AG10803 (cell line): ENCODE measurements at places on chromosomes 11 and 22.
A peak's percentile ranks its signal among the peaks of the same experiment; 100 is the strongest.

DNA sequence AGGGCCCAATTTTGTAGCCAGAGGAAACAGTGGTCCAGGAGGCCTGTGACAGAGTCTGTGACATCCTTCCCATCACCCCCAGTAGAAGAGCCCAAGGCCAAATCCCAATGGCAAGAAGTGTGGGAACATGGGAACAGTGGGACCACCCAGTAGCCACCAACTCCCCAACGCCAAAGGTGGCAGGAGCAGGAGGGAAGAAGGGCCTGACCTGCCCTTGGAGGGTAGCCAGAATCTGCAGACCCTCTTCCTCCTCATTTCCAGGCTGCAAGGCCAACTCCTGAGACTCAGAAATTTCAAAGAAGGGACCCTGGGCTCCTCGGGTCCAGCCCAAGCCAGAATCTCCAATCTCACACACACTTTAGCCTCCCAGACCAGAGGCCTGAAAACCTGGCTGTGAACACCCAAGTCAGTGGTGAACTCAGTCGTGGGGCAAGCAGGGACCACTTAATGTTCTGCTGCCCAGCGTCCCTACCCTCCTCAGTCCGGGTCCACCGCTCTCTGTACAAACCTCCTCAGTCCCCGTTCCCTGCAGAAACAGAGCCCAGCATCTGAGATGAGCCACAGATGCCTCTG, 6.2 kb downstream of the RAB3IL1 start:
- DNase-seq, result no peak

GRCh38 chr11:61922539-61922938, 5.2 kb upstream of the RAB3IL1 start:
- peak; percentile 84 for DNase-seq

- peak; percentile 83 for DNase-seq
Observed at GRCh38 chr11:3043315-3043871, 13.8 kb downstream of the CARS1 start.

- peak; percentile 32 for DNase-seq
Observed at GRCh38 chr22:42080287-42080686, 787 bp downstream of the SMDT1 start.

DNA sequence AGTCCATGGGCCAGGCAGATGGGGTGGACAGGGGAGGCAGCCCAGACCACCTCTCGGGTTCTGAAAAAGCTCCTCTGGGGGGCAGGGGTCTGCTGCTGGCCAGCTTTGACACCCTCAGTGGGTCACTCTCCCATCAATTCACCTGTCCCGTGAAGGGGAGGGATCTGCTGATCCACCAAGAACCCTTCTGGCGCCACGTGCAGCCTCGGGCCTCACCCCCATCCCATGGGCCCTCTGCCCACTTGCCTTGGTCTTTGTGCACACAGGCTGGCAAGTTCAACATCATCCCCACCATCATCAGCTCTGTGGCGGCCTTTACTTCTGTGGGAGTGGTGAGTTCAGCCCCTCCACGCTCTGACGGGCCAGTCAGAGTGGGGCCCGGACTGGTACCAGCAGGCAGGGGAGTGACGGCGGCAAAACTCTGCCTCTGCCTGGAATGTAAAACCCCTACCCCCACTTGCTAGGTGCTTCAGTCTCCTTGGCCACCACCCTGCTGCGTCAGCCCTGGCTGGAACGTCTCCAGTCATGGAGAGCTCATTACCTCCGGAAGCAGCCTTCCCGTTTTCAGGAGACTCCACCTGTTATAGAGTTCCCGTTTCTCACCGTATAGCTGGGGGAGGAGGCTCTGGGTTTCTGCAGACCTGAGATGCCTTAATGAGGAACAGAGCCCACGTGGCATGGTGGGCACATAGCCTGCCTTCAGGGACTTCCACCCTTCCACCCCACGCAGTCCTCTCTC, 12.7 kb downstream of the PRG3 start:
- DNase-seq, result no peak

DNA sequence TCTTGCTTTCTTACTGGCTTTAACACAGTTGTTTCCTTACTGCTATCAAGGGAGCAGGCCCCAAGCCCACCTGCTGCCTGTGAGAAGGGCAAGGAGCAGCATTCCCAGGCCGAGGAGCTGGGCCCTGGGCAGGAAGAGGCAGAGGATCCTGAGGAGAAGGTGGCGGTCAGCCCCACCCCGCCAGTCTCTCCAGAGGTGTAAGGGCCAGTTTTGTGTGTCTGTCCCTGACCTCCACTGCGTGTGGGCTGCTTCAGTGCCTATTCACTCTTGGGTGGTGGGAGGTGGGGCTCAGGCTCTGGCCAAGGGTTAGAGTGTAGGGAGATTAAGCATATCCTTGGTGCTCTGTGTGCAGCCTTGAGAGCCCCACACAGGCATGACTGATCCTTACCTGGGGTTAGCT, 55.1 kb downstream of the CEP164 start:
- DNase-seq, result no peak

GRCh38 chr11:1694064-1694845, 2.7 kb upstream of the KRTAP5-6 start:
- DNase-seq, result peak; percentile 65

- peak; percentile 48 for DNase-seq
Observed at GRCh38 chr22:20430720-20431510, 6.7 kb downstream of the SCARF2 start.

DNA sequence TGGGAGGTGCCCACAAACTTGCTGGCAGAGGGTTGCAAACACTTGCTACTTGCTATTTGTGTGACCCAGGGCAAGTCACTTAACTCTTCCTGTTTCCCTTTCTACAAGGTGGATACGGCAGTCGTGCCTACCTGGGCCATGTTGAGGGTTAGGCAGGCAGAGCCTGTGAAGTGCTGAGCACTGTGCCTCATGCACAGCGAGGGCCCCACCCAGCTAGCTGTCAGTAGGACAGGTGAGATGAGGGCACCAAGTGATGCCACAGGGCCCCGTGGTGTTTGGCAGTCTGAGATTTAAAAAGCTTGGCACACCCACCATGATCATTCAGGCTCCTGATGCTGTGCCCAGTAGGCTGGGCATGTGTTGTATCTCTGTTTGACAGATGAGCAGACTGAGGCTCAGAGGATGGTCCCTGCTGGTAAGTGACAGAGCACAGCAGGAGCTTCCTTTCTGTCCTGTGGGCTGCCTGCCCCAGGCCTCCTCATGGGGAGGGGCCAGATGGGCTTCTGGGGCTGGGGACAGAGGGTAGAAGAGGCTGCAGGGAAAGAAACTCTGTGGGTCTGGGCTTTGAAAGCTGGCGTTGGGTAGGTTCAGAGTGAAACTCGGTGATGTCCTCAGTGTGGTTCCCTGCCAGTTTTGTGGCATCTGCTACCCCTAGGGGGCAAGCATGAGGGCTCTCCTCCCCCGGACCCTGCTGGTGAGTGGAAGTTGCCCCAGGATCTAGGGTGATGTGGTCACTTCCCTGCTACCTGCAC, 59.3 kb downstream of the TSPAN18 start:
- DNase-seq, result no peak

DNA sequence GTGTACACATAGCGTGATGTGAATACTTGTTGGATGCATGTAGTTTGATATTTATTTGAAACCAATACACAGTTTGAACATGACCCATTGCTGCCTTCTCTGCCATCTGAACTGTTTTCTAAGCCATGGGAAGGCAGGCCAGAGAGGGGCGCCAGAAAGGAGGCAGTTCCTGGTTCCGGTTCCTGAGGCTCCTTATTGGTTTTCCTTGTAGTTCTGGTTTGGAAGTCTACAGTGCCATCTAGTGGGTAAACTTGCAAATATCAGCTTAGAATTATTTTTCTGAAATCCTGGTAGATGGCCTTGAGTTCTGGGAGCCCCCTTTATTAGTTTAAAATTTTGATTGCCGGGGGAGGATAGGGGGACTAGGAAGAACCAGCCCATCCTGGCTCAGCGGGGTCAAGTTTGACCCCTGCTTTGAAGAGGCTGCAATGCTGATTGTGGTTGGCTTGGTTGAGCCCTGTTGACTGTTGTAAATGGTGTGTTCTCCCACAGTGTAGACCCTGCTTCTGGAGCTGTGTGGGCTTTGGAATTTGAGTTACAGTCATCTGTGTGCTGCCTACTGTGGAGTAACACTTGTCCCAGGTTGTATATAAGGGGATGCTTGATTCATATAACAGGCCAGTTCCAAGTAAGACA, 48.4 kb downstream of the GRAMD1B start:
- peak; percentile 83 for DNase-seq

DNA sequence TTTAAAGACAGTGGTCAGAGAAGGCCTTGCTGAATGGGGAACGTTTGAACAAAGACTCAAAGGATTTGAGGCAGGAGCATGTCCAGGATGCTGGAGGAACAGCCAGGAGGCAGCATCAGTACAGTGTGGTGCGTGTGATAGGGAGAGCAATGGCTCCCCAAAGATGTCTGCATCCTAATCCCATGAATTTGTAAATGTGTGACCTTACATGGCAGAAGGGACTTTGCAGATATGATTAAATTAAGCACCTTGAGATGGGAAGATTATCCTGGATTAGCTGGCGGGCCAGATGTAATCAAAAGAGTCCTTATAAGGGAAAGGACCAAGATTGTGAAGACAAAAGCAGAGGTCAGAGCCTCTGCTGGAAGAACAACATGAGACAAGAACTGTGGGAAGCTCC, 24.6 kb upstream of the FAT3 start:
- DNase-seq, result no peak

DNA sequence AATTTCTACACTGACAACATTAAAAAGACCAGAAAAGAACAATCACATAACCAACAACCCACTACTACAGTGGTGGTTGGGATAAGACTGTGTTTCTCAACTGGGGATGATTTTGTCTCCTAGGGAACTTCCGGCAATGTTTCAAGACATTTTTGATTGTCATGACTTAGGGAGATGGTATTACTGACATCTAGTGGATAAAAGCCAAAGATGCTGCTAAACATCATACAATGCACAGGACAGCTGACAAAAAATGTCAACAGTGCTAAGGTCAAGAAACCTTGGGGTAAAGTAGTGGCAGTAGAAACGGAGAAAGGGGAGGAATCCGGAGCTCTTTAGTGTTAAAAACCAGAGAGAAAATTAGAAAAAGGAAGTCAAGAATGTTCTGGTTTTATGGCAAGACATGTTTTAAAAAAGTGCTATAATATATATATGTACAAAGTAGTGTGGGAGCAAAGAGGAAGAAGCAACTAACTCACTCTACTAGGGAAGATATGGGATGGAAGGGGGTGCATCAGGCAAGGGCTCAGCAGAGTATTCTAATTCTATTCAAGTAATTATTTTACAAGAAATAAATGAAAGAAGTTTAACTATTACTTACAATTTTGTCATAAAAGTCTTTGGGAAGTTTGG, 37.2 kb downstream of the CKAP5 start:
- peak; percentile 41 for DNase-seq

DNA sequence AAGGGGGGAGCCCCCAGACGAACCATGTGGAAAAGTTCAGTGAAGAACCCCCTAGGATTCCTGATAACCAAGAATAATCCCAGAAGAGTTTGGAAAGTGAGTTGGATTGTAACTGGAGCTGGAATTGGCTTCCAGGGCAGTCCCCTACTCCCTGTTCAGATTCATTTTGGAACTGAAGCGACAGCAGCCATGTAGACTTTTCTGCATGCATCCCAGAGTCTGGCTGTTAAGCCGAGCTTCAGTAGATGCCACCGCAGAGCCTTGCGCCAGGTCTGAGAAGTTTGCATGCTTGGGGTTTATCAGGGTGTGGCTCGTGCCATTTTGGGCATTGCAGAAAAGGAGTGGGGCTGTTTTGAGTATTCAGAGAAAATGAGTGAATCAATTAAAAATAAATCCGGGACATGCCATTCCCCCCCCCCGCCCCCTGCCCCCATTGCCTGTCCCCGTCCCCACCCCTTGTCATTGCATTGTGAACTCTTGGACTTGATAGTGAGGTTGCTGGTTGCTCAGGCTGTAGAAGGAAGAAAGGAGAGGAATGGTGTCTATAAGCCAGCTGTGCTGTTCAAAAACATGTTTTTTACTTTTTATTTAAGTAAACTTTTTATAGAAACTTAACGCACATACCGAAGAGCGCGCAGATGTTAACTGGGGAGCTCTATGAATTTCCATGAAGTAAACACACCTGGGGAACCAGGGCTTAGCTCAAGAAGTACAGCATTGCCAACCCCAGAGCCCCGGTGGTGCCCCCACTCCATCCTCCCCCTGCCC, 71.2 kb downstream of the LDLRAD3 start:
- no peak for DNase-seq

DNA sequence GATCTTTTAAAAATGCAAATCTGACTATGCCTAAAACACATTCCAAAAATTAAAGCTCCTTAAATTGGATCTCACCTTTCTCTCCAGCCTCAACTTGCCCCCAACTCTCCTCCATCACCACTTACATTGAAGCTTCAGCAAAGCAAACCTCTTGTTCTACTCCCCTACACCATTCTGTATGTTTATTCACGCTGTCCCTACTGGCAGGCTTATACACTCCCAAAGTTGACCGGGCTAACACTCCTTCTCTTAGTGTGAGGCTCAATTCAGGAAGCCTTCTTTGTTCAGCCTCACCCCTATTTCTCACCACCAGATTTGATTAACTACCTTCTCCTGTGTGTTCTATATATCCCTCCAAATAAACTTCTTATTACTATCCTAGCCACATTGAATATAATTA, 1.8 kb upstream of the GDPD4 start:
- no peak for DNase-seq

DNA sequence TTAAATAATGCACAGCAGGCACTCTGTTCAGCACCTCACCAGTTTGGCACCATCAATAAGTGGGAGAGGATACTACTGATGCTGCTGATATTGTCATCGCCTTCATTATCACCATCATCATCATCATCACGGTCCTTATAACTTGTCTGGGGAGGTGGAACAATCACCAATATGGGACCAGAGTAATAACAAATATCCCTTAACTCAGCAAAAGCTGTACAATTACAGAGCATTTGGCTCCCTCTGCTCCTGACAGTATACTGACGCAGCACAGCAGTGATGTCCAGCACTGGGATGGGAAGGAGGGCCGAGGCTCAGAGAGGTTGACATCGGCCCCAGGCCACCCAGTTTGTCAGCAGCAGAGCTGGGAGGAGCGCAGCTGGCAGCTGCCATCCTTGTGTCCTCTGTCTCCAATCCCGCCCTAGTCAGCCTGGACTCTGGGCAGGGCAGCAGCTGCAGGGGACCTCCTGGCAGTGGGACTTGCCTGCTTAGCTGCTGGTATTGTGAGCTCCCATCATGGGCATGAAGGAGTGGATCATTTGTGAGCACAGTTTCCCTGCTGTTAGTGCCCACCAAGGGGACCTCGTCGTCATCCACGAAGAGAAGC, 90.0 kb downstream of the DHCR7 start:
- DNase-seq, result no peak

- no peak for DNase-seq
Observed at GRCh38 chr11:81792416-81792815, 941.2 kb downstream of the FAM181B start.

- no peak for DNase-seq
Observed at GRCh38 chr11:114309517-114309916, 13.3 kb downstream of the NNMT start.

DNA sequence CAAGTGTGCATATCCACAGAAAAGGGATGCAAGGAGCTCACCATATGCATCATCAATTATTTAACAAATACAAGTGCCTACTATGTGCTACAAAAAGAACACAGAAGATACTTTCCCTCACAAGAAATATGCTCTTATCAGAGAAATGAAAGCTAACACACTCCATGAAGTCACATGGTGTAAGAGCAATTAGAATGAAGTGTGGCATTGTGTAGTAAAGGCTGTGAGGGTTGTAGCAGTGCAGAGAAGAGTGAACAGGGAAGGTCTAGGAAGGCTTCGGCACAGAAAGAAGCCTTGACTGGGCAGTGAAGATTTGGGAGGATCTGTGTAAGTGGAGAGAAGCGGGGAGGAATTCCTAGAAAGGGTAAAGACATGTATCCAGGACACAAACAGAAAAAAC, 22.5 kb downstream of the PPP2R1B start:
- DNase-seq, result no peak

GRCh38 chr11:10770626-10771254, 19.7 kb downstream of the CTR9 start:
- DNase-seq, result peak; percentile 46
